ENCODE measurements at places on chromosomes 6 and 20.

GRCh38 chr6:156420172-156420993 lies 356.8 kb upstream of the ARID1B start:
- no peak for DNase-seq

GRCh38 chr20:63152322-63153253 lies 63.3 kb downstream of the YTHDF1 start:
- DNase-seq: no peak

- no peak for DNase-seq
These were observed 39.9 kb downstream of the MAPK14 start for GRCh38 chr6:36067374-36068011.

- DNase-seq: no peak
These were observed 36.3 kb upstream of the ZFAND3 start for GRCh38 chr6:37783025-37783855.

GRCh38 chr6:132466952-132467351 lies 46.0 kb downstream of the STX7 start:
- DNase-seq: no peak

DNA sequence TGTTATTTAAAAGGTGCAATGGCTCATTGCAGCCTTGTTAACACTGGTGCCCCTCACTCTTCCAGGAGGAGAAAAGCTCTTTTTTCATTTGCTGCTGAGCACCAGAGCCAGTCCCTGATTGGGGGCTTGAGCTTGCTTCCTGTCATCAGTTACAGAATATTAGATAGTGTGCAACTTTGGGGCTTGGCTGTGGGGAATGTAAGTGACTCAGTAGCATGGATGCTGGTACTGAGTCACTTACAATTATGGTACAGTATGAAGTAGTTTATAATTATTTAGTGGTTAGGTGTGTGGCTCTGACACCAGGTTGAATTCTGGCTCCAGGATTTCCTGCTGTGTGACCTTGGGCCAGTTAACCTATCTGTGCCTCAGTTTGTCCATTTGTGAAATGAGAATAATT lies 37.6 kb downstream of the ANKS1A start:
- no peak for DNase-seq

DNA sequence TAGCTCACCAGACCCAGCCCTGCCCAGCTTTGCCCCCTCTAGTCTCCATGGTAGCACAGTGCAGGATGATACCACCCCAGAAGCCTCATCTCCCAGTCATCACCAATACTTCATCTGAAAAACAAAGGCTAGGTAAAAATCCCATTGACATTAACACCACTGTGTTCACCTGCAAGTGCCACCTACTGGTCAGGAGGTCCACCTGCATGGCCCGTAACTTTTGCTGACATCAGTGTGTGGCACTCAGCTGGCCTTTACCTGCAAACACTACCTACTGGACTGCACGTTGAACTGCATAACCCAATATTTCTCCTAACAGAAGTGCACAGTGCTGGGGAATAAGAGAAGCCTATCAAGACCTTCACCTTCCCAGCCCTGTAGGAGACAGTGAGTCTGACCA lies 234.7 kb upstream of the ADGRB3 start:
- DNase-seq: no peak

DNA sequence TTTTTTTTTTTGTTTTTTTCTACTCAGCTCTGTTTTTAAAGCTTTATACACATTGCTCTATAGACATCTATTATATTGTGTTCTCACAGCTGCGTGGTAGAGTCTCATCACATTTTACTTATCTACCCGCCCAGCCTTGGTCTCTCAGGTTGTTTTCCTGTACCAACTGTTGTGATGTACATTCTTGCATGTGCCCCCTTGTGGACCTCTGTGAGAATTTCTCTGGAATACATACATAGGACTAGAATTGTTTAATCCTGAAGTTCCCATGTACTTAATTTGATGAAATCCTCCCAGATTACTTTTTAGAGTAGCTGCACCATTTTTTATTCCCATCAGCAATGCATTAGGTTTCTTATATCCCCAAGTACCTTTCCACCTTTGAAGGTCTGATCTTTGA lies 40.4 kb upstream of the TINAG start:
- no peak for DNase-seq

DNA sequence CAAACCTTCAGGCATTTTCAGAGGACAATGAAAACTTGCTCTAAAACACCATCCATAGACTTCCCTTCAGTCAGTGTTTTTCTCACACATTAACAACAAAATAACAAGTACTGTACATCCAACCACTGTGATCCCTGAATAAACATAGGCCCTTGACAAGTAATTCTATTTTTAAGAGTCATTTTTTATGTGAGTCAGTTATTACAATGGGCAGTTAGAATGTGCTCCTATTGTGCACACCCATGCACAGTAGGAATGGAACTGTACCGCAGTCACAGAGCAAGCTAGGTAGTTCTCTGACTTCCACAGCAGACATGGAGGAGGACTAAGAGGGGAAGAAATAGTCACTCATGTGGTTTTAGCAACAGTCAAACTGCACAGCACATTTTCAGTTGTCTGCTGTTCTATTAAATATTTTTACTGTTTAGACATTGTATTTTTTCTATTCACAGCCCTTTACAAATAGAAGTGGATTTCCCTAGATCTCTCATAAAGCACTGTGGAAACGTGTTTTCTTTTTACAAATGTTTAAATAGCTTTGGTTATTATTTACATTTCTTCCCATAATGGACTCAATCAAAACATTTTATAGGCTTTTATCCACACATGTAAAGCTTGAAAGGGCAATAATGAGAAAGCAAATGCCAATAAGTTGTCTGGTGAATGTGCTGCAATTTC lies 100.4 kb downstream of the JAG1 start:
- no peak for DNase-seq

GRCh38 chr6:62914530-62914929 lies 296.7 kb upstream of the FKBP1C start:
- DNase-seq: no peak

DNA sequence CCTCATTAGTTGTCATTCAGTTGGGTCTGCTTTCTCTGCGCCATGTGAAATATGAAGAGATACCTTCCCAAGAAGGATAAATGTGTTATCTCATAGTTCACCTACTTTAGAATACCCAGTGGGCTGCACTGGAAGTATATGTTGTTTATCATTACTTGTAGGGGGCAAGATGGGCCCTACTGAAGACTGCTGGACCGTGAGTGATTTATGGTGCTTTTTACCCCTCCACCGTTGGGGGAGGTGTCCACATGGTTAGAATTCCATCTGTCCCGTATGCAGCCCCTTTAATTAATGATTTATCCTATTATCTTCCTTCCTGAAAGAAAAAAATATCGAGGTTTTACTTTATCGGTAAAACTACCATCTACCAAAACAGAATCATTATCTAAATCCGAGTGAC lies 97.0 kb downstream of the TSHZ2 start:
- DNase-seq: no peak

DNA sequence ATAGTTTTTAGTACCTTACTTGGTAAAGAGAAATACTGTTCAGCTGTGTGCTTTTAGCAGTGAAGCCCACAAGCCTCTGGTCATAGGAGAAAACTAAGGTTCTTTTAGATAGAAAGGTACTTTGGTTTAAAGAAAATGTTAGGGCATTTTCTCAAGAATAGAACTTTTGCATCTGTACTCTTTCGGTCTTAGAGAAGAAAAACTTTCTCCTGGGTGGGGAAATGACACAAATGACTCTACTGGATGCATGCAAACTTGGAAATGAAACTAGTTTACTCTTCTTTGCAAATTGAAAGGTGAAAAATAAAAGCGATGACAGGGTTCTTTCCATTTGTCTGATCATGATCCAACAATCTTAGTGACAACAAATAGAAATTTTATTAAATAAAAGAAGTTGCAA lies 2.1 kb upstream of the TMEM217 start:
- DNase-seq: peak; percentile 14

DNA sequence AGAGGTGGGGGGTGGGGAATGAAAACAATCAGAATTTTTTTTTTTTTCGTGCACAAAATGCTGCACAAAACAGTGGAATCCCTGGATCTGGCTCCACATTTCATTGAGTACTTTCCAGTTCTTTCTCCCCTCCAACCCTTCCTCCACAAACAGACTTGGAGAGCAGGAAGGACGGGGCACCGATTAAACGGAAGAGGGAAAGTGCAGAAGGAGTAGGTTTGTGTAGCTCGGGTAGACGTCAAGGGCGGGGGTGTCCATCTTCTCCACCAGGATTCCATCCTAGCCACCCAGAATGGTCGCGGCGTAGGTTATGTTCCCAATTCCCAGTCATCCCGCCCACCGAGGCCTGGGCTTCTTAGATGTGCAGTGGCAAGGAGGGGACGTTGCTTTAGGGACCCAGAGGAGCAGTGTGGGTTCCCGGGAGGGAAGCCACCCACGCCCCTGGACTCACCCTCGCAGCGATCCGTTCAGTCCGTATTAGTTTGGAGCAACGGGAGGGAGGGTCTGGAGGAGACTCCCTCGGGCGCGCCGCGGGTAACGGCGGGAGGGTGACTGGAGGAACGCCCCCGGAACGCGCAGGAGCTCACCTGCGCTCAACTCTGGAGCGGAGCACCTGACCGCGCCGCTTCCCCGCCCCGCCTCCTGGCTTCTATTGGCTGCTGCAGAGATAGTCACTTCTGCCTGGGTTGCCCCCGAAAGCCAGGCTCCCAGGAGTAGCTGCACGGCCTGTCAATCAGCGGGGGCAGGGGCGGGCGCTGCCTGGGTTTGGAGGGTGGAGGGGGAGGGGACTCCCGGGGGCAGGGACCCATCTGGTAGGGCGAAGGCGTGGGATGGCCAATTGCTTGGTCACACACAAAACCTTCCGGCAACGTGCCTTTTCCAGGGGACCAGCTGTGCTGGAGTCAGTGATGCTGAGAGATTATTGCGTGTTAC lies at the start of gene ENPP5:
Gene ENPP5 (minus strand): TSS at position 624 of the 933 bp plus-strand sequence. CDS start 2,718 bp downstream, outside the sequence.
- DNase-seq: peak; percentile 82

DNA sequence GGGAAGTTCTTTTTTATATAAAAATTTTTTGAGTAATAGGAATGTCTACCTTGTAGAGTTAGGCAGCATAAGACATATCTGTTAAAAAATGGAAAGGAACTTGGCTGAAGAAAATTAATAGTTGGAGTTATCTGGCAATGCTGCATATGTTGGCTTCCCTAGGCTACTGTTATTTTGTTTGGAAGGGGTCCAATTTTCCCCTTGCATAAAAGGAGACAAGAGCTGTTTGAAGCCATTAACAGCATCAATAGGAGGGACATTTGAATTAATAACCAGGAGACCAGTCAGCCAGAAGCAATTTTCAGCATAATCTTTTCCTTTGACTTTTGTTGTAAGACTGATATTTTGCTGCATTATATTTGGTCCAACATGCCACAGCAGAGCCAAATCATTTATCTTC lies 80.9 kb upstream of the TAB2 start:
- DNase-seq: no peak

GRCh38 chr20:63452821-63453523 lies 19.5 kb downstream of the KCNQ2 start:
- DNase-seq: no peak

- DNase-seq: no peak
These were observed 114.3 kb upstream of the DST start for GRCh38 chr6:56756791-56757587.

- DNase-seq: no peak
These were observed 60.7 kb downstream of the SYNJ2 start for GRCh38 chr6:158042245-158042798.

DNA sequence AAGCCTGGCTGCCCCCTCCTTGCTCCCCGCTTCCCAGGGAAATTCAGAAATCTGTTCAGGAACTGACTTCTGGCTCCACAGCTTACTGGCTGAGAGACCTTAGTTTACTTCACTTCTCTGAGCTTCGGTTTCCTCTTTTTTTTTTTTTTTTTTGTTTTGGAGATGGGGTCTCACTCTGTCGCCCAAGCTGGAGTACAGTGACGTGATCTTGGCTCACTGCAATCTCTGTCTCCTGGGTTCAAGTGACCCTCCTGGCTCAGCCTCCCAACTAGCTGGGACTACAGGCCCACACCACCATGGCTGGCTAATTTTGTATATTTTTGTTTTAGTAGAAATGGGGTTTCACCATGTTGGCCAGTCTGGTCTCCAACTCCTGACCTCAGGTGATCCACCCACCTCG lies 14.9 kb downstream of the PTK7 start:
- no peak for DNase-seq

DNA sequence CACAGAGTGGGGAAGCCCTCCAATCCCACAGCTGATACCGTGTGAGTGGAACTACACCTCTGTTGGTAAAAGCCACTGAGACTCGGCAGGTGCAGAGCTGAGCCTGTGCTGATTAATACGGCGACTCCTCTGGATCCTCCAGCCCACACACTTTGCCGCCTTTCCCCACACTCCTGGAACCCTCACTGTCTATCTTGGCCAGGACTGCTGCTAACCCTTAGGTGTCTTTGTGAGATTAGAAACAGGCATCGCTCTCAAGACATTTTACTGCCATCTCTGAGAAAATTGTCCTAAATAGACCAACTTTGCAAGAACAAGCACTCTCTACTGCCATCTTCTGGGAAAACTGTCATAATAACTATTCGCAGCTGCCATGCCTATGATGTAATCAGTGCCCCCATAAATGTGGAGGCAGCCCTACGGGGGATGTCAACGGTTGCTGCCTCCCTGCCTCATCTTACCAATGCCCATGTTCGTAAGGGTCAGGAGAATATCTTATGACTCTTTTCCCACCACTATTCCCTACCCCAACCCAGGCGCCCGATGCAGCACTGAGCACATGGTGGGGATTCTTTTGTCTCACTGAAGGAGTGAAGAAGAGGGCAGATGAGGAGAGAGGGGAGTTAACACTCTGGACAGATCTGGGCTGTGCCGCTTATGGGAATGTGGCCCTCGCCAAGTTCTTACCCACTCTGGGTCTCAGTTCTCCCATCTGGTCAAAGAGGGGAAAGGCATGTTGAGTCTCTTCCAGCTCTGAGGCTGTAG lies 26.1 kb upstream of the KCNB1 start:
- peak; percentile 46 for DNase-seq

DNA sequence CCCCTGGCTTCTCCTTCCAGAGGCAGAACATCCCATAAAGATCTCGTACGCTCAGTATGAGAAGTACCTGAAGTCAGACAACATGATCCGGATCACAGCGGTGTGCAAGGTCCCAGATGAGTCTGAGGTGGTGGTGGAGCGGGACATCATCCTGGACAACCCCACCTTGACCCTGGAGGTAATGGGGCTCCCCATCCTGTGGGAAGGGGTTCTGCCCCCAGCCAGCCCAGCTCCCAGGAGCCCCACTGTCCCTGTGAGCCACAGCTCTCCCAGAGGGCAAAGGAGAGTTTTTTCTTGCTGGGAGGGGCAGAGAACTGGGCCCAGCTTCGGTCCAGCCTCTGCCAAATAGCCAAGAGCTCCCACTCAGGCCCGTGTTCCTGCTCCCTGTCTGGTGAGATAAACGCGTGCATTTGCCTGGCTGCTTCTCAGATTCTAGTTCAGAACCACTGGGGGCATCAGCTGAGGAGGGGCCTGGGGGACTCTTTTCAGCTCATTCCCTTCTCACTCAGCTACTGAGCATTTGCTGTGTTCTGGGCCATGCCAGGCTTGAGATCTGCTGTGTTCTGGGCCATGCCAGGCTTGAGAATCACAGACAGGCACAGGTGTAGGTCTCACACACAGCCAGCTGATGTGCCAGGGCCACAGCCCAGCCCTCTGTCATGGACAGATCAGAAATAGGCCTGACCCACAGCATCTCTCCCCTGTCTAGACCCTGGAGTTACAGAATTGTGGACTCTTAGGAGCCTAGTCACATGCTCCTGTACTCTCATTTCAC lies 39.5 kb downstream of the TGM3 start:
- no peak for DNase-seq

Measured in CD4-positive, alpha-beta T cell treated with Interleukin-17A for 1 hour (primary cell).